ENCODE measurements at places on chromosomes 11 and 22.

DNA sequence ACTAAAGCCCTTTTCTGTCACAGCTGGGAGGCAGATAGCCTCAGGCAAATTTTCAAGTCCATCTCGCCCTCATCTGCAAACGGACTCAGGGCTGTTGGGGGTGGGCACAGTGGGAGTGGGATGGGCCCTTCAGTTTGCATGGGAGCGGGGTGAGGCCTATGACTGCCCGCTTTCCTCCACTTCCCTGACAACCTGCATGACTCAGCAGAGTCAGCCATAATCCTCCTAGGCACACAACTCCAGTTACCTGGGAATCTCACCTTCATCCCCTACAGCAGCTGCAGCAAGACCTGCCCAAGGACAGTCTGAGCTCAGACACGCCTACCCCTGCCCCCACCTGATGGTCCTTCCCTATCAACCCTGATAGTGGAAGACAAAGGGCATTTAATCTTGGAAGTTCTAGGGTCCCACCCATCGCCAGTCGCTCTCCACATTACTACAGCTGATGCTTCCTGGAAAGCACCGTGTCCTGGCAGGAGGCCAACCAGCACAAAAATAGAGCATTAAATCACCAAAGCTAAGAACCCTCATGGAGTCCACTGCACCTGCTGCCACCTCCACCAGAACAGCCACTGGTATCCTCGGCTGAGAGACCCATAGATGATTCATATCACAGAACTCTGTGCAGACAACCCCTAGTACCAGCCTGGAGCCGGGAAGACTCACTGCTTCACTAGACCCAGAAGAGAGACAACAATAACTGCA is 319.3 kb downstream of the DCDC1 start:
- DNase-seq = no peak

DNA sequence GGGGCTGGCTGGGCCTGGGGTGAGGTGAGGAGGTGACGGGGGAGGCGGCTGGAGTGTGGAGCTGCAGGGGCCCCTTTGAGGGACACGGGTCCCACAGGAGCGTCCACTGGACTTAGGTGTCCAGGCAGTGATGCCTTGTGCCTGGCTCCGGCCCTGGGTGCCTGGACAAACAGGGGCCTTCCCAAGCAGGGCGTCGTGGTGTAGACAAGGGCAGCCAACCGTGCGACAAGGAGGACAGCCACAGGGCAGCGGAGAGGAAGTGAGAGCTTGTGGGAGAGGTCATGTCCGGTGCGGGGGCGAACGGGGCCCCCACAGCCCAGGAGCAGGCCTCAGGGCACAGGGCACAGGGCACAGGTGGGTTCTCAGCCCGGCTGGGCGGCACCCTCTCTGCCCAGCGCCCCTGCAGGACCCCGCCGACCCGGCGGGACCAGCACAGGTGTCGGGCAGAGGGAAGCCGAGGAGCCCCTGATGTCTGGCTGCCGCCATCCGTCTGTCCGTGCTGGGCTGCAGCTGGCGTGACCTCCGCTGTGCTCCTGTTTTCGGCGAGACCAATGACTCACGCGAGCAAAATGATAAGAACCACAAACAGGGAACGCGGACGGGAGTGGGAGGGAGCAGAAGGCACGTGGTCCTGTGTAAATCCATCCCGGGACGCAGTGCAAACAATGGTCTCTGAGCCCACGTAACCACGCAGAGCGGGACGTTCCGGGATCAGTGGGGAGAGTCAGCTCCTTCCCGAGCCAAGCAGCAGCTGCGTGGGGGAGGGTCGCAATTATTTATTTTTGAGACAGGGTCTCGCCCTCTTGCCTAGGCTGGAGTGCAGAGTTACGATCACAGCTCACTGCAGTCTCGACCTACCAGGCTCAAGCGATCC is 49.1 kb upstream of the A4GALT start:
- DNase-seq = no peak

GRCh38 chr11:61021661-61022212 is 50.3 kb downstream of the CD6 start:
- DNase-seq = no peak

DNA sequence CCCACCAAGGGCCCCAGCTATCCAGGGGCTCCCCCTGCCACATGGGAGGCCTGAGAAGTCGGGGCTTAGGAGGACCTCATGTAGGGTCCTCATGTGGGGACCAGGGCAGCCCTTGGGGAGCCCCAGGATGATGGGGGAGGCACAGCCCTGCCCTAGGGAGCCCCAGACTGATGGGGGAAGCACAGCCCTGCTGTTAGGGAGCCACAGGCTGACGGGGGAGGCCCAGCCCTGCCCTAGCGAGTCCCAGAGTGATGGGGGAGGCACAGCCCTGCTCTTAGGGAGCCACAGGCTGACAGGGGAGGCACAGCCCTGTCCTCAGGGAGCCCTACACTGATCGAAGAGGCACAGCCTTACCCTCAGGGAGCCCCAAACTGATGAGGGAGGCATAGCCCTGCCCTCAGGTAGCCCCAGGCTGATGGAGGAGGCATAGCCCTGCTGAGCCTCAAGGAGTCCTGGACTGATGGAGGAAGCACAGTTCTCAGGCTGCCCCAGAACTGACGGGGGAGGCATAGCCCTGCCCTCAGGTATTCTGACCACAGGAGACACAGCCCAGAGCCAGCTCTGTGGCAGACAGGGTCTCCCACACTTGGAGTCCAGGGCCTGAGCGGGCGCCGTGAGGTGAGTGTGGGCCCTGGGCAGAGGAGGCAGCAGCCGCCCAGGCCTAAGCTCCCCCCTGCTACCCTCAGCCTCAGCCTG is 10.8 kb downstream of the PRR33 start:
- no peak for DNase-seq

DNA sequence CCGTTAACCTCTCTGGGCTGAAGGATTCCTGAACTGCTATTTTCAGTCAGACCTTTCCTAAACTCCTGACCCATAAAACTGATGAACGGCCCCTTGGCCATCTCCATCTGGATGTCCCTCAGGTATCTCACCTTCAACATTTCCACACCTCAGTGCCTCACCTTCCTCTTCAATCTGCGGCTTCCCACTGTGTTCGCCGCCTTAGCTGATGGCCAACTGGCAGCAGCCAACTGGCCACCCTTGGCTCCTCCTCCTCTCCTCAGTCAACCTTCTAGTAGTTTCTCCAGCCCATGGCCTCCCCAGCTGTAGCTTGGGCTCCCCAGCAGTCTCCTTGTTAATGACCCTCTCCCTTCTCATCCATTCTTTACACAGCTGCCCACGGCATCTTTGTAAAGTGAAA is 55.0 kb upstream of the PHOX2A start:
- no peak for DNase-seq

DNA sequence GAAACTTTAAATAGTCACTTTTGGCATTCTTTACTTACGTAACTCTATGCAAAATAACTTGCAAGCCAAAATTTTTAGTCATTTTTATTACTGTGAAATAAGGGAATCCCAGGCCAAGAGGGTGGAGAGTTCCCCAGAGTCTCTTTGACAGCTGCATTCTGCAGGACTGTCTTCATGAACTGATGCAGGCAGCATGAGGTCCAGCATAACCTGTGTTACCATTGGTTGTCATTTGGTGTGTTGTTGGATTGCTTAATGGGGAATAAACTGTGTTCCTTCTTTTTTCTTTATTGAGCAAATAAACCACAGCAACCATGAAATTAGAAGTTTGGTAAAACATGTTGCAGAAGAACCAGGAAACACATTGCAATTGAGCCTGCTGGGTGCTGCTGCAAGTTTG is 24.6 kb downstream of the MMP27 start:
- DNase-seq = no peak

- no peak for DNase-seq
Measured at GRCh38 chr11:84255483-84255882, 969.3 kb upstream of the CCDC90B start.

- no peak for DNase-seq
Measured at GRCh38 chr11:124640666-124641065, 18.0 kb downstream of the TBRG1 start.

DNA sequence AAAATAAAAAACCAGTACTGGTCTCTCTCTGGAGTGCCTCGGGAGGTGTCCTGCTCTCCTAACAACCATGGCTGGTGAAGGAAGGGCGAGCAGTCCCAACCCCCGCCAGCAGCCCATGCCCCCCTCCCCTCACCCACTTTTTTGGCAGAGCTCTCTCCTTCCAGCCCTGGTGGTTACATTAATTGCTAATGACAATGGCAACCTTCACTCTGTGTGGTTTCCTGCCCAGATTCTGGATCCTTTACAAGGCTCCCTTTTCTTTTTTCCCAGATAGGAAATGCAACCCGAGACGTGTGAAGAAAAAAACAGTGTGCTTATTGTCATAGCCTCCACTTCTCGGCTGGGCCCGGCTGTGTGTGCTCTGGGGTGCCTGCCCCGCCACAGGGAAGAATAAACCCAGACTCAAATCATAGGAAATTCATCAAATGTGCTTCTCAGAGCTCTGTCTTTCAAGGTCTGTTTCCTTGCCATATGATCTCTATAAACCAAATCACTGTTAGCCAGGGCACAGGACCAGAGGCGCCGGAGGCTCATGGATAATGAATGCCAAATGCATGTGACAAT is 513.0 kb downstream of the SOX6 start:
- no peak for DNase-seq

GRCh38 chr22:17085277-17086181 is 729 bp downstream of the IL17RA start:
- no peak for DNase-seq

GRCh38 chr22:47187176-47187957 is 424.9 kb downstream of the TBC1D22A start:
- DNase-seq = no peak

- no peak for DNase-seq
Measured at GRCh38 chr11:32983506-32983905, 32.2 kb upstream of the DEPDC7 start.

GRCh38 chr22:39906207-39906606 is 5.3 kb downstream of the GRAP2 start:
- no peak for DNase-seq

GRCh38 chr22:48615171-48616008 is 1212.3 kb downstream of the BRD1 start:
- no peak for DNase-seq

GRCh38 chr11:67541198-67541597 is 18.0 kb upstream of the CABP2 start:
- no peak for DNase-seq

- no peak for DNase-seq
Measured at GRCh38 chr11:13669544-13670488, 1.3 kb downstream of the FAR1 start.

DNA sequence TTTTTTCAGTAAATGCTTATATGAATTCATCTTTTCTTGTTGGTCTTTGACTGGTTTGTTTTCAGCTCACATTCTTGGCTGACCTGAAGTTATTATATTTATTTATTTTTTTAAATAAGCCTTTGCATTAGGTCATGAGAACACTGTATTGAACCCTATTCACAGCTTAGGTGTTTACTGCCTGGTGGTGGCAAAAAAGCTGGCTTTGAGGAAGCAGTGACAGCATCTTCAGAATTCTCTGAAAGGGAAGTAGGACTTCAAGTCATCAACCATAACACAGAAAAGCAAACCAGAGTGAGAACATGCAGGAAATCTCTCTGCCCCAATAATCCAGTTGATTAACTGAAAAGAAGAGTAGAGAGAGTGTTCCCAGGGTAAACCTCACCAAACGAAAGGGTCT is 30.3 kb upstream of the MMP13 start:
- no peak for DNase-seq

DNA sequence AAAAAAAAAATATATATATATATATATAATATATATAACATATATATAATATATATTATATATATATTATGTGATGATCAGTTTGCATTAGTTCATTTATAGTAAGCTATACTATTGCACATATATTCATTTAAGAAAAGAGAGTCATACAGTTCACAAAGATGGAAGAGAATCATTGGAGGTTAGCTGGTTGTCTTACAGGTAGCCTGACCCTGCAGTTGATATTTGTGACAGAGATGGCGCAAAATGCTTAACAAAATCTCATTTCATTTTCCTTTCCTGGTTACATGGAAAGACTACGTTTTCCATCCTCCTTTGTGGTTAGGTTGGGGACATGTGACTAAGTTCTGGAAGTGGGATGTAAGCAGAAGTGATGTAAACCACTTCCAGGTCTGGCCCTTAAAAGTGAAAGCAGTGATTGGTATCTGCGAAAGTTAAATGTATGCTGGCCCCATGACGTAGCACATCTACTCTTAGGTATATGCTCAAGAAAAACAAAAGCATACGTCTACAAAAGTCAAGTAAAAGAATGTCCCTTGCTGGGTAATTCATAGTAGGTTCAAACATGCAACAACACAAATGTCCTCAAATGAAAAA is 7.2 kb upstream of the TMEM135 start:
- DNase-seq = no peak

DNA sequence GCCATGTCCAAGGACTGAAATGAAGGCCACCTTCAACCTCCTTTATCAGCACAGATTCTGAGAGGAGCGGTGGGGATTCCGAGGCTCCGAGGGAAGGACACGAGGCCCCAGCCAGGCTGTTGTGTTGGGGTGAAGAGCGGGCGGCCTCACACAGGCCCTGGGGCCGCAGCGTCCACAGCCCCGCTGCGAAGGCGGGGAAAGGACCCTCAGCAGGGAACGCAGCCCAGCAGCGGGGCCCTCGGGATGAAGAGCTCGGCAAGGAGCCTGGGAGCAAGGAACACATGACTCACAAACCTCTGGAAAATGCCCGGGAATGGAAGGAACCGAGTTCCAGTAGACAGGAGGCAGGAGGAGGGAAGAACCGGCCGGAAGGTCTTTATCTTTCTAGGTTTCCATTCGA is 227.2 kb downstream of the BRD1 start:
- DNase-seq = no peak

DNA sequence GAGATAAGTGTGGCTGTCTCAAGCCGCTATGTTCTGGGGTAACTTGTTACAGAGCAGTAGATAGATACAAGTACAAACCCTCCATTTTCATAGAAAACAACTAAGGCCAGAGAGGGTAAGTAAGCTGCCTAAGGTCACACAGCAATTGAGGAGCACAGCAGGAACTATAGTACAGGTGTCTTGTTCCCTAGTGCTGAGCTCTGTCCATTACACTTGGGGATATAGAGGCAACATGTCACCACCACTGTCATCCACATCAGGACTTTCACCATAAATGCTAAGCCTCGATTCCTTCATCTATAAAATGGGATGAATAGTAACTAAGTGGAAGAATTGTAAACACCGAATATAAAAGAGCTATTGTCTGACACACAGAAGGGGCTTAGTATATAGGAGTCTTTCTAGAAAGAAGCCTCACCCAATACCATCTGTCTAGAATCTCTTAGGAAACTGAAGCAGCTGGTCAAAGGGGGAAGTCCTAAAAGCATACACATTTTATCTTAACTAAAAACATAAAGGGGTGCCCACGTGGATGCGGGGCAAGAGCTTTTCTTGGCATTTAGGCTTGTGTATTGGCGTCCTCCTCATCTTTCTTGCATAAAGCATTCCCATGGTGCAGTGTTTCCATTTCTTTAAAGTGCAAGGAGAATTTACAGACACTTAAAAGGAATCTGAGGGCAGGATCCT is 93.8 kb upstream of the ALX4 start:
- DNase-seq = no peak
